ENCODE measurements at places on chromosomes 1 and 21.

GRCh38 chr1:154988058-154988954 is 5.1 kb upstream of the LENEP start:
- DNase-seq = no peak

DNA sequence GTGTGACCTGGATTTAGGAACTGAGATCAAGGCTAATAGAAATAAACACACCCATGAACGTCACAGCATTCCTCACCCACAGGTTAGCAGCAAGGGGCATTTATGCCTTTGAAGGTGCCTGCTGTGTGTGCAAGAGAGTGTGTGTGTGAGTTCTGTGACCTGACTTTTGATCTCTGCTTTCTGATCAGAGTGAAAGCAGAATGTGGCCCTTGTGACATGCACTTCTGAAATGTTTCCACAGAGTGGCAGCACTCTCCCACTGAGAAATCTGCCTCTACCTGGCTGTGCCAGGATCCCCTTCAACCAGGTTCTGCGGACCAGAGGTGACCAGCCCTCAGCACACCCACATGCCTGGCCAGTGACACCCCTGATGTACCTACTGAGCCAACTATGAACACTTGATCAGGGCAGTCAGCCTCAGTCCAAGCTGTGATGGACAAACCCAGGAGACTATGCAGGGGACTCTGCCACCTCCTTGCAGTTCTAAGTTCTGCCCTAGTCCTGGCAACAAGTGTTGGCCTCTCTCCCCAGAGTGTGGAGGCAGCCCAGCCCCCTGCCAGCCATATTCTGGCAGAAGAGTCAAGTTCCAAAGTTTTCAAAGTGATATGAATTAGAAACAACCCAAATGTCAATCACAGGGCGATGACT is 41.0 kb downstream of the RXRG start:
- DNase-seq = peak; percentile 58

GRCh38 chr1:15656464-15656863 is 27.7 kb upstream of the PLEKHM2 start:
- no peak for DNase-seq

DNA sequence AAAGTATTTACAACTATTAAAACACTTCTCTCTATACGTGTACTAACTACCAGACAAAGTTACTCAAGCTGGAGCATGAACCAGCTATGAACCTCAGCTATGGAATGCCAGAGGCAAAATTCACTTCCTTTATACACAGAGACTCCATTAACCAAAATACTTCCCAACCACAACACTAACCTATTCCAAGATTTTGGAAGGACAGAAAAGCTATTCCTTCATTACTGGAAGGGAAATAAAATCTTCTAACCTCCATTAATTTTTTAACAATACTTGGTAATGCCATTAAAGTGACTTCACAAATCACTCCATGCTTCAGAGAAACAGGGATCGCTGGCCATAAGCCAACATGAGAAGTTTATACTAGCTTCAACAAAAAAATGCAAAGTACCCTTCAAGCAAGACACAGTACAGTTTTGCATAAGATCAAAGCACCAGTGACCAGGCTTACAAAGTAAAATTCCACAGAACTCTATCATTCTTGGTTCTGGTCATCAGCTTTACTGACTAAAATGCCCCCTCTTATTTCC is 58.0 kb downstream of the PUM1 start:
- DNase-seq = no peak

DNA sequence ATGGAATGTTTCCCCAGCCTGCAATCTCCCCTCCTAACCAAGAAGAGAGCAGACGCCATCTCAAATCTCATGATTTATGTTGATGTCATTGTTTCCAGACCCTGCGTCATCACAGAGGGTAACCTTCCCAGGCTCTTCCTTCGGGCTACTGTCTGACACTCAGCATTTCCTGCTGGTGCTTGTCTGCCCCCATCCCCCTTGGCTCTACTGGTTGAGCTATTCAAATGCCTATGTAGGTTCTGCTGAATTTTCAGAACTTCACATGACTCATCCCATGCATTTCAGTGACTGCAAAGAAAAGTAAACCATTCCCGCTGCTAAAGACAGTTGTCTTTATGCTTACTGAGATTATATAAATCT is 24.8 kb upstream of the ITPKB start:
- DNase-seq = no peak

DNA sequence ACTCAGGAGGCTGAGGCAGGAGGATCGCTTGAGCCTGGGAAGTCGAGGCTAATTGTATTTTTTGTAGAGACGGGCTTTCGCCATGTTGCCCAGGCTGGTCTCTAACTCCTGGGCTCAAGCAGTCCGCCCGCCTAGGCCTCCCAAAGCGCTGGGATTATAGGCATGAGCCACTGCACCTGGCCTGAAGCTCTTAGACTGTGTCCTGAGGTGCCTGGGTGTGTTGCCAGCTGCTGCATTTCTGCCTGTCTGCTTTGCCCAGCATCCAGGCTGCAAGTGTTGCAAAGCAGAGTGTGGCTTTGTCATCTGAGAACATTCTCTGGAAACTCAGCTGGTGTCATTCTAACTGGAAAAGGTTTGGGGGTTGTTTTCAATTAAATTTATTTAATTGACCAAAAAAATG is 105.0 kb downstream of the HUNK start:
- DNase-seq = no peak

DNA sequence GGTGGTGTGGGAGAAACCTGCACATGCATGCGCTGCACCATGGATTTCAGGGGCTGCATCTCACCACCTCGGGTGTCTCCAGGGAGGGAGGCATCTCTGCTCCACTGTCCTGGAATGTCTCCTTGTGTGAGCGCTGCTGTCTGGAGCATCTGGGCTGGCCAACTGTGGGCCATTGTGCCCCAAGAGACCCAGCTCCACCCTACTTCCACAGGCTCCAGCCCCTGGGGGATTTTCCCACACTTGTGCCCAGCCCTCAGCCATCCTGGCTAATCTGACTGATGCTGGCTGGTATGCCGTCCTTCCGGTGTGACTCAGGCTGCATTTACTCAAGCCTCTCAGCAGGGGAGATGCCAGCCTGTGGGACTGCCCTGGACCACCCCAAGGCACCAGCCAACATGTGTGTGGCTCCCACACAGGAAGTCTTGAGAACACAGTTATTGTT is 62.0 kb downstream of the TRIM11 start:
- no peak for DNase-seq

DNA sequence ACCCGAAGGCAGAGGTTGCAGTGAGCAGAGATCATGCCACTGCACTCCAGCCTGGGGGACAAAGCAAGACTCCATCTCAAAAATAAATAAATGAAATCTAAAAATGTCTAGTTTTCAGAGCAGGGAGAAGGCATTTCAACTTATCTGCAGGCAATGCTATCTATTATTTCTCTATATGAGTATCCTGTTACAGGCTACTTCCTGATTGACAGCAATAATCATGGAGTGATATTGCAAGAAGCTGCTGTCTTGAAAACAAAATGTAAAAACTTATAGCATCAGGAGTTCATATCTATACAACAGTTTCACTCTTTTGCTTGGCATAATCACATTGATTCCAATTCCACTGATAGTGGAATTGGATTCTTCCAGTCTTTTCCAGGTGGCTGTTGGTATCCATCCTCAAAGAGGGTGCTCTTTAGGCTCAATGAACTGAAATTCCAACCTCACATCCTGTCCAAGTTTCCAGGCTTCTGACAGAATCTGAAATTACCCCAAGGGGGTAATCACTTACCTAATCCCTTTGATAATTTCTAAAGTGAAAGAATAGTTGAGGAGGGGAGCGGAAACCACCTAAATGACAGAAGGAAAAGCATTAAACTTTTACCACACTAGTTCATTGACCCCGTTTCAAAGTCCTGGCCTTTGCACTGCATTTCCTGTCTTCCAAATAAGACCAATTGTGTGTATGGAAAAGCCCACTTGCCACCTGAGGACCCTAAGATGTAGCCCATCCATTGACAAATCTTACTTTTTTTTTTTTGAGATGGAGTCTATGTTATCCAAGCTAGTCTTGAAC is 107.6 kb downstream of the GLUL start:
- DNase-seq = no peak

- no peak for DNase-seq
Measured at GRCh38 chr1:207342332-207342731, 20.9 kb downstream of the CD55 start.

- no peak for DNase-seq
Measured at GRCh38 chr1:85656256-85656655, 52.0 kb downstream of the ZNHIT6 start.

DNA sequence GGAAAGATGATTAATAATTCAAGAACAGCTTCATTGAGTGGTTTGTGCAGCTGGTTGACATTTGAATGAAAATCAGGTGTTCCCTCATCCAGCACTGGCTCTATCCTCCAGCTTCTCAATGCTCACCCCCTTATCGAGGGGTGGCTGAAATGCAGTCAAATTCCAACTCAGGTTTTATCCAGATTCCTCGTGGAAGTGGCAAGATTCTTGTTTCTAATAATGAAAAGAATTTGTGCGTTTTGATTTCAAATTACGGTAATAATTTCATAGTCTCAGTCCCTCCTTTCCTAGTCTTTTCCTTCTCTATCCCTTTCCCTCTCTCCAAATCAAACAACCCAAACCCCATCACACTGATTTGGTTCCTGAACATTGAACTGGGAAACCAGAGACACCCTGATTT is 3.1 kb downstream of the CNIH3 start:
- DNase-seq = no peak

GRCh38 chr1:209402697-209403096 is 180.8 kb upstream of the CAMK1G start:
- no peak for DNase-seq

DNA sequence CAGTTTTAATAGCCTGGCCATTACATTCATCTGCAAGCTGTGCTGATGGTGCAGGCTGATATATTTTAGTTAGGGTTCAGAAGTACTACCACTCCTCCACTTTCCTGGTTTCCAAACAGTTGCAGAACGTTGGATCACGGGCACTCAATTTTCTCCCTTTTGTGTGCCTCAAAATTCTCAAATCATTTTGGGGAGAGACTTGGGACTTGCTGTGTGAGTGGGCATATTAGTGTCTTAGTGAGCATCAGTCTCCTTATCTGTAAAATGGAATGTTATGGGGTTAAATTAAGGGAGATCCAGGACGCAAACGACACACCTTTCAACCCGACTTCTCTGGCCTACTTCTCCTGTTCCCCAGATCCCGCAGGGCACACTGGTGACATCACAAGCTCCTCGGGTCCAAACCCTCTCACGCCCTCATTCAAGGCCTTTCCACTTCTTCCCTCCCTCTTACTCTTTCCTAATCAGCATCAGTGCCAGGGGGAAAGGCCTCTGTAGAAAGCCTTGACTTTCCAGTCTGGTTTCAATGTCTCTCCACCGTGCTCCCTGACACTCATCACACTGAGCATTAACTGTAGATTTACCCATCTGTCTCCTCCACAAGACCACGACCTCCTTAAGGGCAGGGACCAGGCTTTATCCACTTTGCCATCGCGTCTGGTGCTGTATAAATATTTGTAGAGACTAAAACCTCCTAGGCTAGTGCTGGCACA is 1.2 kb downstream of the PIGP start:
- no peak for DNase-seq

GRCh38 chr21:45265721-45266517 is 21.8 kb downstream of the POFUT2 start:
- DNase-seq = no peak

- DNase-seq = no peak
Measured at GRCh38 chr1:116909512-116910378, at the start of gene PTGFRN. TSS of gene PTGFRN (plus strand) at chr1:116909916. CDS start at chr1:116910204, 288 bp downstream.

GRCh38 chr1:42419126-42419821 is 36.5 kb downstream of the ZMYND12 start:
- no peak for DNase-seq

All from HepG2 (cell line).